ENCODE measurements at places on chromosomes 7 and 10.

DNA sequence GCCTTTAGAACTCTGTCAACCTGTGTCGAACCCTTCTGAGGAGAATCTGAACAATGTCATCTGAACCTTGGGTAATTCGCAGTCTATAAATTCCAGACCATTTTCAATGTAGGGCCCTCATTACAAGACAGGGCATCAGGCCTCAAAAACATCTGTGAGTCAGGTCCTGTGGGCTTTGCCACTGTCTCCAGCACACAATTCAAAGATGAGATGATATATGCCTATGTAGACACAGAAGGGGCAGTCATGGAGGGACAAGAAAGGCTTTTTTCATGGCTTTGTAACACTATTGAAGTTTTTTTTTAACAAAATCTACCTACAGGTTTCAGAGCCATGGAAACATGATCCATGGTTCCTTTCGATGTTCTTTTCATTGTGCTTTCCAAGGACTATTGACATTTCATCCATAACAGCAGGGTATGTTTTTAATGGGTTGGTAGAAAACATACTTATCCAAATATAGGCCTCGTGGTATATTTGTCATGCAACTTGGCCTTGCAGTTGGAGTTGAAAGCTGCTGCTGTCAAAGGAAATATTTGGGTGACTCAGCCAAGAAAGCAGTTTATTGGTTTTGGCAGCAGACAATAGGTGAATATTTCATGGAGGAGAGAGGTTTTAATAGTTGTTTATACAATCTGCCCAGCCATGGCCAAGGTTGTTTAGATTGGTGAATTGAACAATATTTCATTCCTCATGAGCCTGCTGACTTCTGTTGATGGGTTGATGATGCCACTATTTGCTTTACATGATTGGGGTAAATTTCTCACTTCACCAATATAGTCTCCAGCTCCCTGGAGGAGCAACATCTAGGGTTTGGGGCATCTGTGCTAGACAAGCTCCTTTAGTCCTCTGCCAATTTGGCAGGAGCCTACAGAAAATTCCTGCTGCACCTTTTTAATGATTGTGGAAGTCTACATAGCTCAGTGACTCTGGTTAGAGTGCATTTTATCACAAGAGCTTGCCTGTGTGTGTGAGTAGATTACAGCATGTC, 158.4 kb upstream of the TMEM72 start:
- no peak for DNase-seq
- no peaks in the 10 kb centered on the region for H3K27me3 ChIP-seq
- no peaks in the 10 kb centered on the region for H3K36me3 ChIP-seq
- H3K4me3 ChIP-seq, result no peak overlapping the region
- peak overlapping the region; percentile 33 for H3K27ac ChIP-seq

GRCh38 chr7:80136261-80137055, 1.8 kb downstream of the GNAI1 start:
- no peaks in the 10 kb centered on the region for H3K36me3 ChIP-seq
- peak overlapping the region; percentile 99 for H3K4me3 ChIP-seq
- H3K27me3 ChIP-seq, result no peaks in the 10 kb centered on the region
- peaks cover 38% of the 10 kb centered on the region for H3K4me1 ChIP-seq
- no peak for DNase-seq
- H3K27ac ChIP-seq, result peak overlapping the region; percentile 93

GRCh38 chr10:12470719-12471118, 121.4 kb downstream of the CAMK1D start:
- no peak for DNase-seq
- H3K27ac ChIP-seq, result no peak overlapping the region
- H3K4me1 ChIP-seq, result no peaks in the 10 kb centered on the region
- no peak overlapping the region for H3K4me3 ChIP-seq
- no peaks in the 10 kb centered on the region for H3K27me3 ChIP-seq

DNA sequence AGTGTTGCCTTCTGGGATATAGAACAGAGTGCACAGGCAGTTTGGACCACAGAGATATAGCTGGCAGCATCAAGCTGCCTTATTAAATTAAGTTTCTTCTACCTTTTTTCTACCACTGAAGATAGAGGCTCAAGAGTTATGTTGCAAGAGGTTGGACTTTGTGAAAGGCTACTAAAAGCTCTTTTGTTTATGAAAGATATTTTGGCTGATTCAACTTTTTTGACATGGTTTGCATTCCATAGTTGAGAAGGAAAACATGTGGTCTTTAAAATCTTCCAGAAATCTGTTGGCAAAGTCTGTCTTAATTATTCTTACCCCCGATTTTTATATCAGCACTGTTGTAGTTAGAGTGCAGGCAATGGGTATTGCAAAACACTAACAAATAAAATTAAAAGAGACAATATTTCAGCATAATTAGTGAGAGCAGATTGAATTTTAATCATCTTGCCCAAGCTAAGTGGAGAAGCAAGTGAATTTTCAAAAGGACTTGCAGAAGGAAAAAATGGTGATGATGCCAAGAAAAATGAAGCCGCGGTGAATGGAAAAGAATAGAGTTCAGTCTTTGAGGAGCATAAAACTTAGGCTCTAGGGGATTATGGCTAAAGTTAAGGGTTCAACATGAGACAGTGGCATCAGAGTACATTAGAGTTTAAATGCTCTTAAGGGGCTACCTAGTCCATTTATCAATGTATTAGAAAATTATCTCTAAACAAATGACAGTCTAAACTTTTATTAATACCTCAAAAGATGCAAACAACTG, 450.9 kb upstream of the CNTNAP2 start:
- no peaks in the 10 kb centered on the region for H3K27me3 ChIP-seq
- no peak overlapping the region for H3K4me3 ChIP-seq
- no peaks in the 10 kb centered on the region for H3K36me3 ChIP-seq

GRCh38 chr7:153948060-153948459, 104.1 kb upstream of the DPP6 start:
- H3K4me1 ChIP-seq, result peaks cover 6% of the 10 kb centered on the region
- no peak overlapping the region for H3K4me3 ChIP-seq
- H3K27me3 ChIP-seq, result no peaks in the 10 kb centered on the region
- no peak overlapping the region for H3K27ac ChIP-seq
- H3K36me3 ChIP-seq, result no peaks in the 10 kb centered on the region
- no peak for DNase-seq

GRCh38 chr7:113013761-113014449, 72.7 kb downstream of the GPR85 start:
- no peaks in the 10 kb centered on the region for H3K4me1 ChIP-seq
- H3K4me3 ChIP-seq, result no peak overlapping the region
- DNase-seq, result peak; percentile 51
- no peak overlapping the region for H3K27ac ChIP-seq
- H3K36me3 ChIP-seq, result no peaks in the 10 kb centered on the region

Data from sigmoid colon (tissue), 7 donors.